ENCODE measurements at places on chromosomes 7 and 10.

- DNase-seq, result no peak
Observed at GRCh38 chr7:115779561-115779960, 251.0 kb downstream of the TFEC start.

DNA sequence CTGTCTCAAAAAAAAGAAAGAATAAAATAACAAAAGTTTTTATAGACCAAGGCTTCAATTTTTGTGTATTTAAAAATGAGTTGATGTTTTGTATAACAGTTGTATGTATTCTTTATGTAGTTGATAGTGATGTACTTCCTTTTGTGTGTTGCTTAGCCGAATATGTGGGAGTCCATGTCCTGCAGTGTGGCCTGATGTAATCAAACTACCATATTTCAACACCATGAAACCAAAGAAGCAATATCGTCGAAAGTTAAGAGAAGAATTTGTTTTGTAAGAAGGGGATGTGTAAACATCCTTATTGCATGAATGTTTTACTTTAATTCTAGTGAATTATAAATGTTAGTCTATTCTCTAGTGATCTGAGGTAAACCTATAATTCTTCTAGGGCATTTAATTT, 56.6 kb downstream of the MPLKIP start:
- DNase-seq, result no peak

GRCh38 chr7:136018104-136018503, 40.9 kb upstream of the MTPN start:
- DNase-seq, result no peak

GRCh38 chr7:1357601-1358271, 101.5 kb downstream of the MICALL2 start:
- DNase-seq, result no peak

GRCh38 chr10:27685681-27686080, 59.9 kb downstream of the MKX start:
- no peak for DNase-seq

GRCh38 chr7:73865738-73866445, 4.9 kb downstream of the TMEM270 start:
- DNase-seq, result peak; percentile 55

GRCh38 chr10:114553436-114553835, 104.6 kb downstream of the ABLIM1 start:
- no peak for DNase-seq

DNA sequence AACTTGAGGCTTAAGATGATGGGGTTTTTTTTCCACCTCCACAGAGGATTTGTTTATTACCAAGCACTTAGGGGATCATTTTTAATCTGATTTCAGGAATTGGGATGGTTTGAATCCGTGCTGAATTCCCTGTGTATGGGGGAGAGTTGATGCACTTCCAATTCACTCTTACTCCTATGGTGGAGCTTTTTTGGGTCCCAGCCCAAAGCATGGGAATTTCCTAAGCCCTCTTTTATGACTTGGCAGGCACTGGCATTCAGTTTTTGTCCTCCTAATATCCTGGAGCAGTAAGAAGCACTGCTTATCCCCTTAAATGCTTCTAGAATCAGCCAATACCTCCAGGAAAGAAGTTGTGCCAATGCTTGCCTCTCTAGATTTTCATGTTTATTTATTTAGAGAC, 78.7 kb downstream of the HYCC1 start:
- no peak for DNase-seq

GRCh38 chr7:22140578-22140977, 194.9 kb upstream of the CDCA7L start:
- DNase-seq, result no peak

Data from GM12891 (cell line).